LHCN-M2 (cell line): ENCODE measurements at places on chromosomes 11 and 22.
A peak's percentile ranks its signal among the peaks of the same experiment; 100 is the strongest.

DNA sequence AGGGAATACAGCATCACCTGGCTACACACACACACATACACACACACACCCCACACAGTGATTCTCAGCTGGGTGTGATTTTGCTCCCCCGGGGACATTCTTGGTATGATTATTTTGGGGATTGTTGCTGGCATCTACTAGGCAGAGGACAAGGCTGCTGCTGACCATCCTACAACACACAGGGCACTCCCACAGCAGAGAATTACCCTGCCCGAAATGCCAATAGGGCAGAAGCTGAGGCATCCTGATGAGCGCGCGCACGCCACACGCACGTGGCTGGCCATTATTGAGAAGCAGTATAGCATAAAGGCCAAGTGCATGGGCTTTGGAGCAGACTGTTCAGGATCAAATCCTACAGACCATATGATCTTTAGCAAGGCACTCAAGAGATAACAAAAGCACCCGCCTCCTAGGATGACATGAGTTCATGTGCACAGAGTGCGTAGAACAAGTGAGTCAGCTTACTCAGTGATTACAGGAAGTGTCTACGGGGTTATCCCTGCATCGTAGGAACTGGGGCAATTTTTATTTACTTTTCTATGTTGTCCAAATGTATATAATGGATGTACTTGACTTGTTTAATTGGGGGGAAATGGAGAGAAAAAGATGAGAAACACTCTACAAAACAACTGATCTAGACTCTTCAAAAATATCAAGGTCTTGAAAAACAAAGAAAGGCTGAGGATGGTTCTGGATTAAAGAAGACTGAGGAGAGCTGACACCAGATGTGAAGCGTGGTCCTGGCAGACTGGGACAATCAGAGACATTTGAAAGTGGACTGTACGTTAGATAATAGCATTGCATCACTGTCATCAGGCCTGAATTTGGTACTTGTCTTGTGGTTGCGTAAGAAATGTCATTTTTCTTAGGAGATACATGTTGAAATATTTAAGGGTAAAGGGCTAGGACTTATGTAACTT lies 7.2 kb upstream of the EHD1 start:
- peak; percentile 43 for DNase-seq

GRCh38 chr11:102494216-102494615 lies 36.3 kb downstream of the MMP7 start:
- DNase-seq = peak; percentile 76

- DNase-seq = peak; percentile 70
Measured at GRCh38 chr11:57290288-57290687, 34.5 kb downstream of the TNKS1BP1 start.

DNA sequence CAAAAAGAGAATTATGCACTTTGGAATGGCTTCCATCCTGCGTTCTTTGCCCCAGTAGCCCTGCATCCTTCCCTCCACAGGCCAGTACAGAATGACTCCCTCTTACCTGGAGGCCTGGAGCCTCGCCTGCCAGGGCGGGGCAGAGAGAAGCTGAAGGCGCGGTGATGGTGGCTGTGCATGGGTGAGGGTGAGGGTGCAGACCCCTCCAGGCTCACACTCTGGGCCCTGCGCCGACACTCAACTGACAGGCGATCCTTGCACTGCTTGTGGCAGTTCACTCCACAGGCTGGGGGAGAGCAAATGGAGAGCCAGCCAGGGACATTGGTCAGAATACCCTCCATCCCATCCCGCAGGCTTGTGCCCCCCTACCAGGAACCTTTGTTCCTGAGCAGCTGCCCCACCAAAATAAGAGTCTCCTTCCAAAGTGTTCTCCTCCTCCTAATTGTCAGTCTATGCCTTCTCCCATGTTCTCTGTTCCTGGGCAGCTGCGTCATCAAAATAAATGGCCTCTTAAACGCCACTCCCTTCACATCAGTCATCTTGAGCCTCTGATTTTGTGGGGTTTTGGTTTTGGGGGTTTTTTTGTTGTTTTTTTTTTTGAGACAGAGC lies 5.9 kb upstream of the NRXN2 start:
- DNase-seq = no peak

DNA sequence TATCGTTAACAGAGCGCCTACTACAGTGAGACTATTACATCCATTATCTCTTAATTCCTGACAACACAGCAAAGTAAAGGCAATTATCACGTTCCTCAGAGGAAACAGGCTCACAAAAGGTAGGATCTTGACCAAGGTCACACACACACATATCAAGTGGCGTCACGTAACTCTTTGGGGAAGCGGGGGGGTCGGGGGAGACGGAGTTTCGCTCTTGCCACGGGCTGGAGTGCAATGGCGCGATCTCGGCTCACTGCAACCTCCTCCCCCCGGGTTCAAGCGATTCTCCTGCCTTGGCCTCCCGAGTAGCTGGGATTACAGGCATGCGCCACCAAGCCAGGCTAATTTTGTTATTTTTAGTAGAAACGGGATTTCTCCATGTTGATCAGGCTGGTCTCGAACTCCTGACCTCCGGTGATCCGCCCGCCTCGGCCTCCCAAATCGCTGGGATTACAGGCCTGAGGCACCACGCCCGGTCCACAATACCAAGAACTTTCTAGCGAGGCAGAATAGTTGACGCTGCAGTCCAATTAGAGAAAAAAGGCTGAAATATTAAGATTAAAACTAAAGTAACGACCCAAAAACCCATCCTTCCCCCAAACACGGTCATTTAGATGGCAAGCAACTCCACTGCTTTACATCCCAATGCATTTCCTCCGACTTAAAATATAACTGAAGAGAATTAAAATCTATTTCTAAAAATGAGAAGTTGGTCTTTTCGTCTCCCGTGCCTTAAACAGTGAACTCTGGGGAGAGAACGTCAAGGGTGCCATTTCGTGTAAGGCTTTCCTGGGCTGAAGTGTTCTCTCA lies 1.2 kb downstream of the DDX17 start:
- peak; percentile 58 for DNase-seq

- no peak for DNase-seq
Measured at GRCh38 chr11:85040166-85040565, 587.0 kb downstream of the DLG2 start.

- DNase-seq = no peak
Measured at GRCh38 chr11:88435415-88435814, 97.9 kb upstream of the CTSC start.
